ENCODE measurements at places on chromosomes 1 and 21.
A peak's percentile ranks its signal among the peaks of the same experiment; 100 is the strongest.

DNA sequence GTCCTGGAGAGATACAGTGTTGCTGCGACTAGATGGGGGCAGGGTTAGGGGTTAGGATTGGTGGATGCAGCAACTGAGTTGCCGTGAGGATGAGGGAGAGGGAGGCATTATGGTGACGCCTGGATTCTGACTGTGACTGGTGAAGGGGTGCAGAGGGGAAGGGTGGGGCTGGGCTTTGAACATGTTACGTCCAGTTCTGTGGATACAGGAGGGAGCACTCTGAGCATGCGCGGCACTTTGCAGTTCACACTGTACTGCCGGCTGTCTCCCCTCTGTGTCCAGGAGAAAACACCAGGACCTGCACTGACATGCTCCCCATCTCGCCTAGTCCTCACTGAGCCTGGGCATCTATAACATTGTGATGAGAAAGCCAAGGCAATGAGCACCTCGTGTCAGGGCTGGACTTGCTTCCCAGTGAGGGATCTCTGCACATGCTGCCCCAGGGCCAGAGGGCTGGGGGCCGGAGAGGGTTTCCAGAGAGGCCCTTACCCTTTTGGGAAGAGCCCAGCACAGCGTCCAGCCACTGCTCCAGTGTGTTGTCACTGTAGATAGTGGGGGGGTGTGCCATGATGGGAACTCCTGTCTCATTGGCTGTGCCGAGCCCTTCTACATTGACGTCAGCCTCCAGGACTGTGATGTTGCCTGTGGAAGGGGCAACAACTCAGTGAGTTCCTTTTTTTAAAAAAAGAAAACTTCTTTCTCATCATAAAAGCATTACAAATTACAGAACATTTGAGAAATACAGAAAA is 7.6 kb downstream of the FAM151A start:
- DNase-seq = no peak

GRCh38 chr1:24902471-24902891 is 27.6 kb downstream of the RUNX3 start:
- DNase-seq = no peak

GRCh38 chr1:209662879-209663327 is 10.7 kb upstream of the LAMB3 start:
- no peak for DNase-seq

- no peak for DNase-seq
Observed at GRCh38 chr1:216596281-216596862, 126.9 kb downstream of the ESRRG start.

DNA sequence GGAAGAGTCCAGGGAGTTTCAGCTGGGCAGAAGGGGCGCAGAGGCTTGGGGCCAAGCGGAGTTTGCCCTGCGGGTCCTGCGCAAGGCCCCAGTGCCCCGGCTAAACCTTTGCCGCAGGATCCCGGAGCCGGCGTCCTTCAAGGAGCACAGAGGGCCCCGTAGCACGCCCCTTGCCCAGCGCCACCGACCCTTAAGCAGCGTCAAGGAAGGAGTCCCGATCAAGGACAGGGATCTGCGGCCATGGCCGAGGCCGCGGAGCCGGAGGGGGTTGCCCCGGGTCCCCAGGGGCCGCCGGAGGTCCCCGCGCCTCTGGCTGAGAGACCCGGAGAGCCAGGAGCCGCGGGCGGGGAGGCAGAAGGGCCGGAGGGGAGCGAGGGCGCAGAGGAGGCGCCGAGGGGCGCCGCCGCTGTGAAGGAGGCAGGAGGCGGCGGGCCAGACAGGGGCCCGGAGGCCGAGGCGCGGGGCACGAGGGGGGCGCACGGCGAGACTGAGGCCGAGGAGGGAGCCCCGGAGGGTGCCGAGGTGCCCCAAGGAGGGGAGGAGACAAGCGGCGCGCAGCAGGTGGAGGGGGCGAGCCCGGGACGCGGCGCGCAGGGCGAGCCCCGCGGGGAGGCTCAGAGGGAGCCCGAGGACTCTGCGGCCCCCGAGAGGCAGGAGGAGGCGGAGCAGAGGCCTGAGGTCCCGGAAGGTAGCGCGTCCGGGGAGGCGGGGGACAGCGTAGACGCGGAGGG is 520 bp downstream of the CLIC6 start:
- DNase-seq = no peak

DNA sequence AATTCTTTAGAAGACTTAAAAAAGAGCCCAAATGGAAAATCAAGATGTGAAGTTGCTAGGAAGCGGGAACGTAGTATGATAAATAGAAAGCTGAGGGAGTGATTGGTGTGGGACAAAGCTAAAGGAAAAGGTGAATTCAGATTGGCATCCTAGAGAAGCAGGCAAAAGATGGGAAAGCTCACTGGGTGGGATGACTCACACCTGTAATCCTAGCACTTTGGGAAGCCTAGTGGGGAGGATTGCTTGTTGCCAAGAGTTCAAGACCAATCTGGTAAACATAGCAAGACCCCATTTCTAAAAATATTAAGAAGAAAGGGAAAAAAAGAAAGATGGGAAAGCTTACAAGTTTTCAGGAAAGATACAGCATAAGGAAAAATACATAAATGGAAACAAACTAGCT is 1.8 kb downstream of the MRPS21 start:
- DNase-seq = no peak

GRCh38 chr1:83990734-83991133 is 8.2 kb downstream of the TTLL7 start:
- no peak for DNase-seq

- no peak for DNase-seq
Observed at GRCh38 chr1:62218604-62219003, 24.0 kb downstream of the L1TD1 start.

DNA sequence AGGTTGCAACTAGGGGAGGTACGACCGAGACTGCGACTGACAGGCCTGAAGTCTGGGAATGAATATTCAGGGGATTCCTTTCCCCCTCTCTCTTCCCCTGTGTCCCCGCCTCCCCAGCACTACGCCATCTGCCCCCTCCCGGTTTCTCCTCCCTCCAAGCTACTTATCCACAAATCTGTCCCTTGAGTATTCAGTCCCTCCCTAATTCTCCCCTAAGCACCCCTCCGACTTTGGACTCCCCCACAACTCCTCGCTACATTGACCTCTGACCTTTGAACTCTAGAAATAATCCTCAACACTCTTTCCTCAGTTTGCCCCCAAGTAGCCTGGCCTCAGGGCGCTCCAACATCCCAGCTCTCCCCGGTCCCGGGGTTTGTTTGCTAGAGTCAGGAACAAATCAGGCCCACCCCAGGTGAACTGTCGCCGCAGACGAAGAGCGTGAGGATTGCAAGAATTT is 393 bp downstream of the LYSMD1 start:
- DNase-seq = no peak

- peak; percentile 71 for DNase-seq
Observed at GRCh38 chr1:36369061-36369861, 16.5 kb downstream of the STK40 start.

- DNase-seq = no peak
Observed at GRCh38 chr1:94942171-94943128, 15.5 kb upstream of the CNN3 start.

- no peak for DNase-seq
Observed at GRCh38 chr1:43549921-43550597, 19.4 kb downstream of the PTPRF start.

DNA sequence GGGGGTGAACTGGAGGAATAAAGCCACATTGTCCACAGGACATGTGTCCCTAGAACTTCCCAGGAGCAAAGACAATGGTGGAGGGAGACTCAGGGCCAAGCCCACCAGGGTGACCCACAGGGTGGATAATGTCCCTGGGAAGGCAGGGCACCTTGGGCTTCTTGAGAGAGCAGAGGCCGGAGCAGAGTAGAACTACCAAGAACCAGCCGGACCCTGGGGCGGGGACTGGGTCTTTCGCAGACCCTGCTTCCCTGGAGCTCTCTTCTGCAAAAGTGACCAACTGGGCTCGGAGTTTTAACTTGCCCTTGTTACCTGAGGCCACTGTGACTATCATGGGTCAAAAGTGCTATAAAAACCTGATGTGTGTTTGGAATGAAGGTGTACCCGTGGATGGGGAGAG is 875 bp upstream of the FAM3B start:
- no peak for DNase-seq

- DNase-seq = no peak
Observed at GRCh38 chr1:202643397-202644218, 66.6 kb downstream of the SYT2 start.

DNA sequence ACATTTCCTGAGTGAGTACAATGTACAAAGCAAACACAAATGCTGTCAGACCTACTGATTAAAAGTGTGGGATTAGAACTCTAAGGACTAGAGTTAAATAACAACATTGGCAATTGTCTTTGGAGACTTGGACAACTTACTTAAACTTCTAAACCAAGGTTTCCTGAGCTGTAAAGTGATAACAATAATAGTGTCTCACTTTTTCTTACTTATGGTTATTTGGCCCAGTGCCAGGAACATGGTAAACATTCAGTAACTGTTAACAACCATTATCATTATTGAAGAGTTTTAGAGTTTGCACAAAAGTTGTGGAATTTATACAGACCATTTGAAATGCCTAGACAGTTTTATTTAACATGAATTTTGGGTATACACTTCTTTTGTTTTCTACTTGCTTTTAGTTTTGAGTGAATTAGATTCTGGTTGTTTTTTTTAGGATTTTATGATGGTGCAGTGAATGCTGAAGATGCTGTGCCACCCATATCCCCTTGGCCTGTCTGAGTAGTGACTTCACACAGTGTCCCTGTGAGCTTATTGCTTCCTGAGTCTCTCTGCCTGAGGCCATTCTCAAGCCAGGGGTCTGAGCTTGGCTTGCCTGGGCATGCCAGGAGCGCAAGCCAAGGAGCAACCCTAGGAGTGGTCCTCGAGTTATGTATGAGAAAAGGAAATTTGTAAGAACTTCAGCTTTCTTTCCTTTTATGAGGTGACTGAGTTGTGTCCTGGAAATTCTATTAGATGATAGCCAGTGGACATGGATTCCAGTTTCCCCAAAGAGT is 932.8 kb downstream of the TTLL7 start:
- DNase-seq = no peak

GRCh38 chr1:65793359-65793732 is 651 bp downstream of the PDE4B start:
- no peak for DNase-seq

- no peak for DNase-seq
Observed at GRCh38 chr21:26140926-26141325, 29.6 kb downstream of the APP start.

- no peak for DNase-seq
Observed at GRCh38 chr1:234820597-234820996, 210.6 kb upstream of the IRF2BP2 start.

DNA sequence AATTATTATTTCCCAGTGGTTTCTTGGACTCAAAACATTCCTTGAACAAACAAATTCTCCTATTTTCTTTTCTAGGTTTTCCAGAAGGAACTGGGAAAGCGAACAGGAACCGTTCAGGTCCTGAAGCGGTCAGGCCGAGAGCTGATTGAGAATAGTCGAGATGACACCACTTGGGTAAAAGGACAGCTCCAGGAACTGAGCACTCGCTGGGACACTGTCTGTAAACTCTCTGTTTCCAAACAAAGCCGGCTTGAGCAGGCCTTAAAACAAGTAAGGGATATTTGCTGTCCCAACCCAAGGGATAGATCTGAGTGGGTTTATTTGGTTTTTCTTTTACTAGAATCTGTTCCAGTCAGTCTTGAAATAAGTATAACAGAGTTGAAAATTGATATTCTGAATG is 39.4 kb upstream of the BMP8A start:
- no peak for DNase-seq

- no peak for DNase-seq
Observed at GRCh38 chr1:29953961-29954360, 717.6 kb downstream of the PTPRU start.

DNA sequence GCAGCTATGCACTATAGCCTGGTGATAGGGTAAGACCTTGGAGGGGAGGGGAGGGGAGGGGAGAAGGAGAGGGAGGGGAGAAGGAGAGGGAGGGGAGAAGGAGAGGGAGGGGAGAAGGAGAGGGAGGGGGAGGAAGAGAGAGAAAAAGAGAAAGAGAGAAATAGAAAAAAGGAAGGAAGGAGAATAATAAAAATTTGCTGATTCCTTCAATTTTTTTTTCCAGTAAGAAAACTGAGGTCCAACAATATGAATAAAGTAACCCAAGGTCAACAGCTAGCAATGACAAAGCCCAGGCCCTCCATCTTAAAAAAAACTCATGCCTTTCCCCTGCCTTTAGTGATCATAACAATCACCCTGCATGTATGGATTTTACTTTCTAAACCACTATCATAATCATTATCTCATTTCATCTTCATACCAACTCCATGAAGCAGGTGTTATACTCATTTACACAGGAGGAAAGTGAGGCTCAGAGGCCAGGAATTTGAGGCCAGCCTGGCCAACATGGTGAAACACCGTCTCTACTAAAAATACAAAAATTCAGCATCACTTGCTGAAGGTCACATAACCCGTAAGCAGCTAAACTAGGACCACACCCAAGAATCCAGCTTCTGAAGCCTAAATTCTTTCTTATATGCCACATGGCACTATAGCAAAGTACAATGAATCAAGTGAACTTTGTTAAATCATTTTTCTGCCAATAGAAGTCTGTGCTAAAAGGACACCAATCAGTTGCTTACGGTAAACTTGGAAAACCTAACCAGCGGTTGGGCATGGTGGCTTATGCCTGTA is 23.4 kb upstream of the BRDT start:
- no peak for DNase-seq

- DNase-seq = no peak
Observed at GRCh38 chr1:19596065-19596713, 47.9 kb upstream of the NBL1 start.

DNA sequence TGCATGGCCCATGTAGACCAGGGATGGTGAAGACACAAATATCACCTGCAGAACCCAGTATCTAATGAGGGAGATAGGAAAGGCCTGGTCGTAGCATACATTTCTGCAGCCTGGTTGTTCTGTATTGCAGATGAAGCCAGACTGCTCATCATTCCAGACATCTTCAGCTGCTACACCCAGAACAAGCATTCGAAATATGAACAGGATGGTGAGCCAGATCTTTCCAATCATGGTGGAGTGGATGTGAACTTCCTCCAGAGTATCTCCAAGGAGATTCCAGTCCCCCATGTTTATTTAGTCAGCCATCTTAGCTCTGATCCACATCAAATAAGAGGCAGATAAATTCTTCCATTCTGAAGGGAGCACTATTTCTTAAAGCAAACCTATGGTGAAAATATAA is 2.7 kb upstream of the MYCBP start:
- no peak for DNase-seq

DNA sequence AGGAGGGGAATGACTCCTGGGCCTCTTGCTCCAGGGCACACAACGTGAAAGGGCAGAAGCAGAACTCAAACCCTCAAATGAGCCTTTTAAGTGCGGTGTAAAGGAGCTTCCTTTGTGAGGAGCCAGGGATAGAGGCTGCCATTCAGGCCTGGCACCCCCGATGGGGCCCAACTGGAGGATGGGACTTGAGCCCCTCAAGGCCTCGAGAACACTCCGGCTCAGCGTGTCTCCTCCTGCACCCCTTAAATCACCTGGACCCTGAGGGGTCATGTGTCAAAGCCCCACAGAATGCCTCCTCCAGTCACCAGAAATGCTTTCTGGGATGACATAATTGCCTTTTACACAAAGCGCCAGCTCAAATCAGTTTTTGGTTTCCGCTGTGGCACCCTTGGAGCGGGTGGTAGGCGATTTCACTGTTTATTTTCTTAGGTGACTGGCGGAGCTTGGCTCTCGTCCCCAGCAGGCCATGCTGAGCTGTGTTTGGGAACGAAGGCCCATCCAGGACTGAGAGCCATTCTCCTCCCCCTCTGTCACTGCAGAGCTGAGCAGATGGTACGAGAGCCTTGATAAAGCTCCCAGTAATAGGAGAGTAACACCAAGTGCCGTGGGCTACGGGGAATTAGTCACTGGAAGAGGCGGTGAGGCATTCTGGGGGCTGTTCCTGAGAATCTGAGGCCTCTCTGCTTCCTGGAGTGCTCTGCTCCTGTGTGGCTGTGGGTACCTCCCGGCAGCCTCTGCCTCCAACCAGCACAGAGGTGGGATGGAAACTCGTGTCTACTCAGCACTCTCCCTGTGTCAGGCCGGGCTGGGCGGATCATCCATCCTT is 163.0 kb downstream of the GRIK3 start:
- DNase-seq = no peak
